ENCODE measurements at places on chromosomes 3 and 15.

- no peak for DNase-seq
Measured at GRCh38 chr15:38768970-38769369, 204.4 kb upstream of the RASGRP1 start.

DNA sequence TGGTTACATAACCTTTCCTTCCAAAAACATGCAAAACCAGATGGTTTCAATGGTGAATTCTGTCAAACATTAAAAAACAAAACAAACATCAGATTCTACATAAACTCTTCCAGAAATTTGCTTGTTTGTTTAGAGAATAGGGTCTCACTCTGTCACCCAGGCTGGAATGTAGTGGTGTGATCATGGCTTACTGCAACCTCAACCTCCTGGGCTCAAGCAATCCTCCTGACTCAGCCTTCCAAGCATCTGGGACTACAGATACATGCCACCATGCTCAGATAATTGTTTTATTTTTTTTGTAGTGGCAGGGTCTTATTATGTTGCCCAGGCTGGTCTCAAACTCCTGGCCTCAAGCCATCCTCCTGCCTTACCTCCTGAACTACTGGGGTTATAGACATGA lies 36.1 kb downstream of the FBXL2 start:
- no peak for DNase-seq

DNA sequence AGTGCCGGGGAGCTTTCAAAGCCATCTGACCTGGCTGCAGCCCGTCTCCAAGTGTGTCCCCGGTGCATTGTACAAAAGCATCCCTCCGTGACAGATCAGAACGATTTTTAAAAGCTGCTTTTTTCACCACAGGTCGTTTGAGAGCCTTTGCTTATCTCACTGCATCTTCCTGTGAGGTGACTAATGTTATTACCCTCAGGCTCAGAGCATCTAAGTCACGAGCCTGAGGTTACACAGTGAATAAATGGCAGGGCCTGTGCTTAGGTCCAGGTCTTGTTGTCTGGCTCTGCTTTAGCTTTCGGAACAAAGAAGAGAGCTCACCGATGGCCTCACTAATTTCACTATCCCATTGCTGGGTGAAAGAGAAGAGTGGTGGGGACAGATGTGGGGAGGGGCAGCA lies 83.3 kb downstream of the SEC22A start:
- no peak for DNase-seq

DNA sequence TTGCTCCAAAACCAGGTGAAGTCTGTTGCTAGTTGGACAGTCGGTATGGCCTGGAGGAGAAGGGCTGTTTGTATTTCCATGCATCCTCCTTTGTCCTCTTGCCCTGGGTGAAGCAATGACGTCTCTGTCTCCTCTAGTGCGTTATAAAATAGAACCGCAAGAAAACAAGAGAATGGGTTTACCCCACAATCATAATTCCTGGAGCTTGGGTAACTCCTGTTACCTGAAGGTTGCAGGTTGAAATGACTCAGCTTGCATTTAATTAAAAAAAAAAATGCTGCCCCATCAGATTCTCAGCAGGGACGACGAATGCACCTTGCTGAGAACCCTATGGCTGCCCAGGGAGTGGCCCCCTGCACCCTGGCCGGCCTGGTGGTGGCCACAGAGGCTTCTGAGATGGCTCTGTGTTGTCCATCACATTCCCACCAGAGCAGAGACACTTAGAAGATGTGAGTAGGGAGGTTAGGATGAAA lies 228.2 kb upstream of the BHLHE40 start:
- DNase-seq = peak; percentile 52

- no peak for DNase-seq
Measured at GRCh38 chr3:126264952-126265351, 84.6 kb upstream of the ALDH1L1 start.

DNA sequence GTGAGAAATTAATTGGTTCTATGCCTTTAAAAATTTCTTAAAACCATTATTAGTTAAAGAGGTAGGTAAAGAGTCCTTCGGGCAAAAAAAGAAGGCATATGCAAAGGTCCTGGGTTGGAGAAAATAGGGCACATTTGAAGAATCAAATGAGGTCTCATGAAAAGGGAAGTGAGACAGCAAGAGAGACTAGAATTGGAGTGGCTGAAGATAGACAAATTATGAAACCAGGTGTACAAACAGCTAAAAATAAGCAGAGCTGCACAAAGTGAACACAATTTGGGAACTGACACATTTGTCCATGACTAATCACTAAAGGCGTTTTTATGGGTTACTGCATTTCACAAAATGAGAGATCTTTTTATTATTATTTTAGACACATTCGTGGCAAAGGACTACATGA lies 581.2 kb downstream of the PYDC2 start:
- DNase-seq = no peak

DNA sequence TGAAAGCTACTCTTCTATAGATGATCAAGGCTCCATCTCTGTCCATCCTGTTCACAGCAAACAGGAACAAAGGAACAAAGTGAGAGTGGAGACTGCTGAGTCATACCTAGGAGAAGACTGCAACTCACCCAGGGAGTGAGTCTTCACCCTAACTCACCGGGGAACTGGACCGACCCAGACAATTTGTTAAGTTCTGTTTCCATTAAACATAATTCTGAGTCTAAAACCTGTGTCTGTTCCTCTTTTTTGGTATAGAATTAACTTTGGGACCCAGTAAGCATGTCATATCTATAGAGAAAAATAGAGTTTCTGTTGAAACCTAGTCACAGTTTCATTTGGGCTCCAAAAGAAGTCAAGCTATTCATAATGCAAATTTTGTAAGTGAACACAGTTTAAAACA lies 21.6 kb downstream of the CCDC80 start:
- DNase-seq = no peak

- DNase-seq = no peak
Measured at GRCh38 chr15:86444527-86444926, 364.9 kb downstream of the AGBL1 start.

DNA sequence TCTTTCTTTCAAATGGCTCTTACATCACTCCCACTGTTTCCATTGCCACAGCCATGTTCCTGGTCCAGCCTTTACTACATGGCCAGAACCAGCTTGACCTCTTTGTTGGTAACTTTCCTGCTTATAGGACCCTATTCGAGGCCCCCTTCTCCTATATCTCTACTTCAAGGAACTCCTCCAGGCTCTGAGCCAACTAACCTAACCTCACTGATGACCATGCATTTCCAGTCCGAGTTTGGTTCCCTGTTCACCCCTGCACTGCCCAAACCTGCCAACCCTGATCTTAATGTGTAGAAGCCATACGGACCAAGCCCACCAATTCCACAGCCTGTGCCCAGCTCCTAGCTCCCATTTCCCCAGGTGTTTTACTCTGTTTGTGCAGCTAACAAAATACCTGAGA lies 38.4 kb upstream of the TIPARP start:
- DNase-seq = no peak

DNA sequence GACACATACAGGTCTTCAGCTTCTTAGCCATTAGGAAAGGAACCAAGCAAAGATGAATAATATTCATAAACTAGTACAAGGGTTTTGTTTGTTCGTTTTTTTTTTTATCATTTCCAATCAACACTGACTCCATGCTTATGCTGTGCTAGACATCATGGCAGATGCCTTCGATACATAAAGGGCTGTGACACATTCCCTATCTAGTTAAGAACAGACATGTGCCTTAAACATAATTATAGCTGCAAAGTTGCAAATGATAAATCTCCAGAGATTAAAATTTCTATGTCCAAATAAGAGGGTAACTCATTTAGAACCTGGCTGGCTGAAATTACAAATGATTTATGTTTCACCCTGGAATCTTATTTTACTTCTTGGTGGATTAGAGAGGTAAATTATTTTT lies 386.4 kb downstream of the LSAMP start:
- DNase-seq = no peak

DNA sequence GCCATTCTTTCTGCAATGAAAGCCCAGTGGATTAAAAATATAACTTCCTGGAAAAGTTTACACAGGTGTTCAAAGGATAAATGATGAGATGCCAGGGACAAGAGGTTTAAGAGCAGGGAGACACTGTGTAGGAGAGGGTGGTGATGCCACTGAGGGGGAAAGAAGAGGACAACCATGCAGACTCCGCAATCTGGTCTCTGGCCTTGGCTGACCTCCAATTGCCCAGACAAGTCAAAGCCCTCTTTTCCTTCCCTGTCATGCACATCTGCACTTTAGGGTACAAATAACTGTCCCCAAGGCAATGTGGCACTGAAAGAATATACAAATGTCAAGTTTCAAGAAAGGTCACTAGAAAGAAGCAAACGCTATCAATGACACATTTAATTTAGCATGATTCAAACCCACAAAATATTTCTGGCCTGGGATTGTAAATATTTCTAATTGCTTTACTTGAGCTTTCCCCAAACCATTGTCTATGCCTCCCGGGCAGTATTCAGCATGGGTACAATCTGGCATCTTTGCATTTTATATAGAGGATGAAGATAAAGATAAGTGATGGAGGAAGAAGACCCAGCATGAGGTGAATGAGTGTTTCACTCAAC lies 319.4 kb downstream of the PLCL2 start:
- DNase-seq = no peak

DNA sequence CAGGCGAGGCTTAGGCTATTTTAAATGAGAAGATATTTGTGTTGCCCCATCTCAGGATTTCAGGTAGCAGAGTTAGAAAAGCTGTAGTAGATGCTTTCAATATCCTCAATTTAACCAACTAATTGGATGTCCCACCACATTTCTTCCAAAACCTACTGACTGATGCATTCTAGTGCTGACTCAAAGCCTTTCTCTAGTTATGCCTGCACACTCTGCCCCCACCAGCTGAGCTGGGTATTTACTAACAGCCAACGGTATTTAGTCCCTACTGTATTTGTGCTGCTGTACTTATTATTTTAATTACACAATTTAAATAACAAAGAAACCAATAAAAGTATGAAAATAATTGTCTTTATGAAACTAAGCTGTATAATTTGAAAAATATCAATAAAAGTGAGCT lies 139.5 kb downstream of the OSBPL10 start:
- DNase-seq = peak; percentile 69

- no peak for DNase-seq
Measured at GRCh38 chr3:69330891-69331400, 54.9 kb downstream of the FRMD4B start.

DNA sequence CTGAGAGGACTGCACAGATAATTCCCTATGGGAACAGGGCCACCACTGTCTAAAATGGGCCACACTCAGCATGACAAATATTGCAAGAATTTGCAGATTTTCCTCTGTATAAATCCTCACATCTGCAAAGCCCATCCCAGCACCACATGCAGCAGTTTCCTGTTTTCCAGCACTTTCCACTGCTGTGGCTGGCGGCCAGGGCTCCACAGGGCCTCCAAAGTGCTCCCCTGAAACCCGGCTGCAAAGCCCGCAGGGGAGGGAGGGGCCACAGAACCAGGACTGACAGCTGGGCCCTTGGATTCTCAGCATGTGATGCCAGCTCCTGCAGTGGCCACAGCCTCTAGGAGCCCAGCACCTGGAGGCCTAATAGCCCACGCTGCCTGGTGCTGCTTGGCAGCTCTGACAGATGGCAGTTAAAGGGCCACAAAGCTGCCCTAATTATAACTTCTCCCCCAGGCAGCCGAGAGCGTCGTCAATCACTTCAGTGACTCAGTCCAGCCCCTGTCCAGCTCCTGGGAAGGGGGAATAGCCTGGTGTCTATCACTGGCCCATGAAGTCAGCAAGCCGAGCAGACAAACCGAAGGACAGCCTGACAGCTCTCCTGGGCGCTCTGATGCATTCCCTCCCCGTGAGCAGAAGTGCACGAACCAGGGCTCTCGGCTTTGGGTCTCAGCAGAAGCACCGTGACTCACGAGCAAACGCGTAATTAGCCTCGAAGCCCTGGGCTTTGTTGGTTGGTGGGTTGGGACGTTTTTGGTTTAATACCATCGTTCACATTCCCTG lies 4.7 kb downstream of the LRRC15 start:
- DNase-seq = no peak

GRCh38 chr3:142235690-142236089 lies 10.3 kb upstream of the GK5 start:
- no peak for DNase-seq

GRCh38 chr3:155859859-155860258 lies 5.6 kb upstream of the SLC33A1 start:
- no peak for DNase-seq

- no peak for DNase-seq
Measured at GRCh38 chr3:16300881-16301359, 35.9 kb downstream of the OXNAD1 start.

GRCh38 chr3:7739754-7740153 lies 761.9 kb upstream of the LMCD1 start:
- DNase-seq = no peak

GRCh38 chr3:31981206-31982181 lies at the start of the genes OSBPL10 and ZNF860:
OSBPL10 (minus strand) TSS chr3:31981262; CDS start chr3:31981179, 83 bp downstream.
ZNF860 (plus strand) TSS chr3:31981750; CDS start chr3:31989080, 7,330 bp downstream.
- DNase-seq = no peak

- DNase-seq = no peak
Measured at GRCh38 chr3:45687828-45688193, 1.4 kb upstream of the SACM1L start.

DNA sequence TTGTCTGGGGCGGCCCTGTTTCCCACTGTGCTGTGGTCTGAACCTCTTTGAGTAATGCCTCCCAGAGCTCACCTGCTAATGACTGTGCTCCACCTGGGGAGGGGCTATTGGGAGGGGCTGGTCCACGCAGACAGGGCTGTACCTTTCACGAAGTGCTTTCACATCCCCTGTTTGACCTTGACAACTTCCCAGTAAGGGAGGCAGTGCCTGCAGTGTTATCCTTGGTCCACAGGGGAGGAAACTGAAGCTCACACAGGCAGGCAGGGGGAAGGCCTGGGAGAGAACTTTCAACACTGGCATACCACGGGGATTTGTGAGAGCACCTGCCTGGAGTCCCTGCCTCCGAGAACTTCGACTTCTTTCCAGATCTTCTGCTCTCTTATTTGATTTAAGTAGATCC lies 91.2 kb downstream of the CACNA1D start:
- no peak for DNase-seq

DNA sequence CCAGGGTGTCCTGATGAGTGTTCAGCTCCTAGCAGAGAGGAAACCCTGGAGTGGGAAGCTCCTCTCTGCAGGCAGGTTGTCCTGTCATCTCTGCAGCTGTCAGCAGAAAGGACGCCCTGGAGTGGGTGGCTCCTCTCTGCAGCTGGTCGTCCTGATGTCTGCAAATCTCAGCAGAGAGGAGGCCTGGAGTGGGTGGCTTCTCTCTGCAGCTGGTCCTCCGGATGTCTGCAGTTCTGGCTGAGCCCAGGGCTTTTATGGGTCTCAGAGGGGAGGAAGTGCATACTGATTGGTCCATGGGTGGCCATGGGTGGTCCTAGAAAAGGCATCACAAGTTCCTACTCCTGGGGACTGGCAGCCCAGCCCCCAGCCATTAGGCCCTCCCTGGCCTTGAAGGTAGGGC lies 102.6 kb upstream of the BNIP2 start:
- DNase-seq = no peak

DNA sequence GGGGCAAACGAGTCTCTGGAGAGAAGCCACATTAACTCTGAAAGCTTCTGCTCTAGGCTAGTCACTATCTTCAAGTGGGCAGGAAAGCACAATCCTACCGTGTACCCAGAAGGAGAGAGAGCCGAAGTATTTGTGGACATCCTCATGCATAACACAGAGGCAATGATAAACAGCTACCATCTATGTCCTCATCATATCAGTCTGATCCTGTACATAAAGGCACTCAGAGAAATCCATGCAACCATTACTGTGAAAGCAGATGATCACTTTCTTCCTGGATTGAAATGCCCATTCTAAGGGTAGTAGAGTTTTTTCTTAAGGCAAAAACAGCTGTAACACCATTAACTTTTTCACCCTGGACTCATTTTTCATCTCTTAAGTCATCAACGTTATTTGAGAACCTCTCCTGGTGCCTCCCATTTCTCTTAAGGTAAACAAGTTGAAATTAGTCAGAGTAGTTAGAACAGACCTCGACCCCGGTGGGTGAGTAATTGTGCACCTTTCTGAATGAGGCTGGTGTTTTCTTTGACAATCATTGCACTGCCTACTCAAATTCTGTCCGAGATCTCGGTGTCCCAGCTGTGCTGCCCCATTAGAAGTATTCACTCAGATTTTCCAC lies 327.4 kb downstream of the SHQ1 start:
- peak; percentile 44 for DNase-seq
